ENCODE measurements at places on chromosomes 16 and 17.

DNA sequence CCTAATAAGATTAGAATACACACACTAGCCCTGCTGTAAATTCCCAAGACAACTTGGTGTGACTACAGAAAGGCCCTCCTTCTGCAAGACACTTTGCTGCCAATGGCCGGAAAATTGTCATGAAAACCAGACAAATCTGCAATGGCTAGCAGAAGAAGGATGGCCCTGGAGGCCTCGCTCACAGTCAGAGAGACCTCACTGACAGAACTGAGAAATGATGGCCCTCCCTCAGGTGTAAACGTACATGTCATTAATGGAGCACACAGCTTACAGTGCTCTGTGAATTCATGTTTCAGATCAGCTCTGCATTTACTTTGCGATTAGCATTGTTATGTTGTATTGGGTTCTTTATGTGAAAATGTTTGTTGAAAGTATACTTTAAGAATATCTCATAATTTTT lies 202.9 kb upstream of the N4BP1 start:
- DNase-seq: no peak

- DNase-seq: no peak
Measured at GRCh38 chr16:46627746-46628145, 6.6 kb upstream of the SHCBP1 start.

DNA sequence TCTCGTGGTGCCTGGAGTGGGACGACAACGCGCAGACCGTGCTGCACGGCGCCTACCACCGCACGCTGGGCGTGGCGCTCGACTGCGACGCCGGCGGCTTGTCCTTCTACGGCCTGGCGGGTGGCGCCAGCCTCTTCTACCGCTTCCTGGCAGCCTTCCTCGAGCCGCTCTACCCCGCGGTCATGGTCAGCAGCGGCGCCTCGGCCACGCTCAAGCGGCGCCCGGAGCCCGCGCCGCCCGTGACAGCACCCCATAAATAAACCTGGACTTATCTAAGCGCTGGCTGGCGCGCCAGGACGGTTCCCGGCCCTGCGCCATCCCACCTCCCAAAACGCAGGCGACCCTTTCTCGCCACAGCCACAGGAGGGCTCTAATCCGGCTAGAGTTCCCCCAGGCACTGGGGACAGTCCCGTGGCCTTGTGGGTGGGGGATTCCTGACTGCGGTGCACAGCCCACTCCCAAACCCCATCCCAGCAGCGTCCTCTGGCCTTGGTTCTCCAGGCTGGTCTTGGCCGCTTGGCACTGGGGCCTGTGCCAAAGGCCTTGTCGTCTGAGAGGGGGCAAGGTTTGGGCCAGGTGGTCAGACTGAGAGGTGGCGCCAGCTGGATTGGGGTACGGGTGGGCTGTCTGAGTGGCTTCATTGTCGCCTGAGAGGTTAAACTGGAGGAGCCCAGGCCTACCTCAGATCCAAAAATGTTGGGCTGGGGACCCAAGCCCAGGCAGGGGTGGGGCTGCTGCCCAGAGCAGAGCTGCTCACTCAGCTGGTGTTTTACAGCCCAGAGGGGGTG lies 10.1 kb upstream of the SLC16A5 start:
- peak; percentile 42 for DNase-seq

DNA sequence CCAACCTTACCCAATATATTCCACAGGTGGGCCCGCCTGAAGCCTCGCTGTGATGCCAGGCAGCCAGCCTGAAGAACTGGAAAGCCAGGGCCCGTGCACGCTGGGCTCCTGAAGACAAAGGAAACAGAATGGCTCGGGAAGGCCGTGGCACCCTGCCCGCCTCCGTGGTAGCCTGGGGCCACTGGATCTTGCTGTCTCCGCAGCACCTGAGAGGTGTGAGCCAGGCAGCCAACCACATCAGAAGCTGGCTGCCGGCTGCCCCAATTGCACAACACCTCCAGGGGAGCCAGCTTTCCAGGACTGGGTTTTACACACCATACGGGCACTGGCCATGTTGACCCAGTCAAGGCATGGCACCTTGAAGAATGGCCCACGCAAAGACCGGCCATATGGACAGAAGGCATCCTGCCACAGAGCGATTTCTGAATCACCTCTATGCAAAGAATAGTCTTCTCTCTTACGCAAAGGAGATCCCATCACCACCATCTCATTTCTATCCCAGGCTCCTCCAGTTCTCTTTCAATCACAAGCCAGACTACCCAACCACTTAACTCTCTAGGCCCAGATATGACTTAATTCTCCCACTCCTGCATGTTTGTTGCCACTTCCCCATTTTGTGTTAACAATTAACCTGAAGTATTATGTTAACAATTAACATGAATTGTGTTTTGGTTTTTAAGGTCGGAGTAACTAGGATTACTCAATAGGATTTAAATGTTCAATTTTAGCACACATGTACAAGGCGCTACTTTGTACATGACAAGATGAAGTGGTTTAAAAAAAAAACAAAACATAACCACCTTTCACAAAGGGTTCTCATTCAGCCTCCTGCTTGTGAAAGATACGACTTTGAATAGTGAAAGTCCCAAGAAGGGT lies 32.1 kb downstream of the ZFHX3 start:
- DNase-seq: no peak

DNA sequence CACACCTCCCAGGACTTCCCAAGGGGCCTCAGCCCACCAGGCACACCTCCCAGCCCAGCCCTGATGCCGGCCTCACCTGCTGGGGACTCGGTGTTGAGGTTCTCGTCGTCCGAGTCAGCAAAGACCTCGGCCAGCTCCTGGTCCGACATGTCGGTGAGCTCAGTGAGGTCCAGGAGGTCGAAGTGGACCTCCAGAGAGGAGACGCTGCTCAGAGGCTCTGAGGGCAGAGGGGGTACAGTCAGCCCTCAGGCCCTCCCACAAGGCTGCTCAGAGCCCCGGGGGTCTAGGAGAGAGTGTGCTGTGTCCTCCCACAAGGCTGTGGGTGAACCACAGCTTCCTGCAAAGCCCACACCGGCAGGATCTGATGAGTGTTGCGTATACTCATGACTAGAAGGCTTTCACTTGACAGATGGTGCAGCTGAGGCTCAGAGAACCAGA lies 10.5 kb downstream of the DBNDD1 start:
- no peak for DNase-seq

- no peak for DNase-seq
Measured at GRCh38 chr17:45296833-45297124, 20.0 kb downstream of the MAP3K14 start.

- no peak for DNase-seq
Measured at GRCh38 chr16:83652943-83653342, 154.8 kb upstream of the HSBP1 start.

DNA sequence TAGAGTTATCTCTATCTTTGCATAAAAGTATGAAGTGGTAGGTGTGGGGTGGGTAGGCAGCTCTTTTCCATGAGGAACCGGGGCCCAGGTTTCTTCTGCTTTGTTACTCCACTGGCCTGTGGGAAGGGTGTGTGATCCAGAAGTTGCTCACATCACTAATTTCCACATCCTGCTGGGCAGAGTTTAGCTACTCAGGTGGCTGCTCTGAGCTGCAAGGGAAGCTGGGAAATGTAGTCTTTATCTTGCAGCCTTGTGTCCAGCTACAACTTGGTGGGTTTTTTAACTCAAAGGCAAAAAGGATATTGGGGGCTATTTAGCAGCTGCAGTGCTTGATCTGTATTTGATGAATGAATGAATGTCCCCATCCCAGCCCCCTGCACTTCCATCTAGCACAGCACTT lies 335.3 kb downstream of the SNX29 start:
- no peak for DNase-seq

GRCh38 chr17:81635973-81636504 lies 873 bp downstream of the NPLOC4 start:
- DNase-seq: no peak

DNA sequence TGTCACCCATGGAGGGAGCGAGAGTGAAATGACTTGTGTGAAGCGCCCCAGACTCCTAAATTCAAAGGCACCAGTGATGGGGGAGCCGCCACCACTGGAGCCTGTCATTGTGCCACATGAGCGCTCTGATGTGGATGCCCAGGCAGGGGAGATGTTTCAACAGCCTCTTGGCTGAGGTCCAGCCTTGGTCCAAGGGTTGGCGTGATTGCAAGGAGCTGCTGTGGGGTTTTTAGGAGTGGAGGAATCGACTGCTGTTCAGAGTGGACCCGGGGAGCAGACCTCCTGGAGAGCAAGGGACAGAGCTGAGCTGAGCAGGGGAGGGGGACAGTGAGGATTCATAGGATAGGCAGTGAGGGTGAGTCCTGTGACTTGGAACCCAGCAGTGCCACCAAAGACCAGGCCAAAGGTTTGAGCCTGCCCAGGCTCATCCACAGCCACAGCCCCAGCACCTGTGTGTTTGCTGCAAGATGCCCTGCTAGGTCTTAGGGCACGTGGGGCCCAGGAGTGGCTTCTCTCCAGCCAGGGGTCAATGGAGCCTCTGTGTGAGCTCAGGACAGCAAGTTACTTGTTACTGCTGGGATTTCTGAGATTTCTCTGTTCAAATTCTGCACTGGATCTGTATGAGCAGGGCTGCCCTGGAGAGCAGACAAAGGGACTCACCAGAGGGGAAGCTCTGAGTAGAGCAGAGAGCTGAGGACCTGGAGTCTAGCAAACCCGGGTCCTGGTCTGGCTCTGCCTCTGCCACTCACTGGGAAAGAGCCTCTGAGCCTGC lies 20.3 kb downstream of the RHBDL3 start:
- no peak for DNase-seq

DNA sequence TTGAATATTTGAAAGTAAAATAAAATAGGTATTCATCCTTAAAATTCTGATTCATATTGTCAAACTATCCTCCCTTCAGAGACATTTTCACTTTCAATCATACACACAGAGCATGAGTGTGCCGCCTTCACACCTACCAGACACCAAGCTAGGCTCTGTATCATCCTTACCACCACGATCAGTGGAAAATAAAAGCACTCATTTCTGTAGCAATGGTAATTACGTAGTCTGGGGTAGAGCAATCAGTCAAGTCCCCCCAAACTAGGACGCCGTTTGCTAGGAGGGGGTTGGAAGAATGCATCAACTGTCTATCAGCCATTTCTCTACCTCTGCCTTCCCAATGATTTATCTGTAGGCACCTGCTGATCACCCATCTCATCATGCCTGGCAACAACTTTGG lies 84.6 kb upstream of the GRIN2A start:
- DNase-seq: no peak

DNA sequence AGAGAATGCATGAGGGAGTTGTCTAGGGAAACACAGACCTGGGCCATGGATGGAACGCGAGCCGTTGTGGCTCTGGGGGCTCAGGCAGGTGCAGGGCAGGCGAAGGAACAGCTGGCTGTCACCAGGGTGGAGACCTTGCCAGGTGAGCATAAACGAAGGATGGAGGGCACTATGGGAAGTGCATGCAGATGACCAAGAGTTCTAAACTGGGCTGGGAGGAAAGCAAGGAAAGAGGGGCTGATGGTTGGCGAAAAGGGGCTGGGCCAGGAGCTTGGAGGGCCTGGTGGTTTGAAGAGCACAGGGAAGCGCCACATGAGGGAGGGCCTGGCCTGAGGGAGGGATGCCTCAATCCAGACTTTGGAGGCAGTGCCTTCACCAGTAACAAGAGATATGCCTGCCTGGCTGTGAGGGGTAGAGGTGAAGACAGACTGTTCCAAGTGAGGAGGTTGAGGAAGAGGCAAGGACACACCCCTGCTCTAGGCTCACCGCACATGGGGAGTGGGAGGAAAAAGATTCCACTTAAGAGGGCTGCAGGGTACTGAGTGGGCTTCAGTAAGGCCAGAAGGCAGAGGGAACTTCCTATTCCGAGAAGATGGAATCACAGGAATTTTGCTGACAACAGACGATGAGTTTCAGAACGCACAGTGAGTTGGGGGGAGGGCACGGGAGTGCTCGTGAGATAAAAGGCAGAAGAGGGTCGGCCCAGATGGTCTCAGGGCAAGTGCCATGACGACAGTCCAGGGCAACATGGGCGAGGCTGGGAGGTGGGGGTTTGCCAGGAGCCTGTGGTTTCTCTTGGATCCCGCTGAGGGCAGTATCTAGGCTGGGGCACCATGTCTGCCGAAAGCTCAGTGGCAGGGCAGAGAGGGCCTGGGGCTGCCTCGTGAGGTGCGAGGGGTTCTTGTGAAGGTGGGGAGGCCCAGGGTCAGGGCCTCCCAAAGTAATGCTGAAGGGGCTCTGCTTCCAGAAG lies 20.6 kb downstream of the B9D1 start:
- DNase-seq: no peak

Measured in NCI-H774 (cell line).